ENCODE measurements at places on chromosomes 7 and 10. TPM values are rescaled to one million over a fixed set of nuclear protein-coding genes. Genes with fewer than 3 reads are reported as not detected.

Gene HOXA4
- total RNA-seq, result 5.1 TPM

Gene CTNNA3
- total RNA-seq, result 0.21 TPM

Gene C7orf33
- total RNA-seq, result not detected

Gene ALDH18A1
- total RNA-seq, result 177 TPM

Gene SLC26A4
- 0.24 TPM for total RNA-seq

Gene ADCY1
- 1.2 TPM for total RNA-seq

Gene INA
- total RNA-seq, result 0.78 TPM

Gene SPDYE2
- not detected for total RNA-seq

Gene GSAP
- 8.0 TPM for total RNA-seq

Gene KCNIP2
- total RNA-seq, result 2.3 TPM

Gene CPXM2
- 2.3 TPM for total RNA-seq

Gene CYP17A1
- total RNA-seq, result not detected

Gene ADAM22
- total RNA-seq, result 4.3 TPM

Gene FXYD4
- not detected for total RNA-seq

Gene NAT16
- total RNA-seq, result not detected

Gene MRLN
- total RNA-seq, result not detected

Gene PDZD7
- total RNA-seq, result 0.21 TPM

Gene LHFPL3
- total RNA-seq, result 0.34 TPM

Gene NODAL
- not detected for total RNA-seq

Gene KDM7A
- 33.4 TPM for total RNA-seq

Gene KLHL7
- total RNA-seq, result 14.4 TPM

Gene ENTPD1
- 14.4 TPM for total RNA-seq

Gene GPR158
- total RNA-seq, result 0.42 TPM

Gene TRIL
- total RNA-seq, result 2.0 TPM

Gene MMP21
- total RNA-seq, result not detected

Gene LRRD1
- not detected for total RNA-seq

Gene EPDR1
- 19.7 TPM for total RNA-seq

Gene GNGT1
- total RNA-seq, result not detected

Gene ZNF248
- 11.6 TPM for total RNA-seq

All from left colon (tissue), 2 donors.